Brain microvascular endothelial cell (primary cell): ENCODE measurements at places on chromosomes 16 and 17.
A peak's percentile ranks its signal among the peaks of the same experiment; 100 is the strongest.

- no peak for DNase-seq
Measured at GRCh38 chr16:84150926-84151325, 5.8 kb downstream of the DNAAF1 start.

DNA sequence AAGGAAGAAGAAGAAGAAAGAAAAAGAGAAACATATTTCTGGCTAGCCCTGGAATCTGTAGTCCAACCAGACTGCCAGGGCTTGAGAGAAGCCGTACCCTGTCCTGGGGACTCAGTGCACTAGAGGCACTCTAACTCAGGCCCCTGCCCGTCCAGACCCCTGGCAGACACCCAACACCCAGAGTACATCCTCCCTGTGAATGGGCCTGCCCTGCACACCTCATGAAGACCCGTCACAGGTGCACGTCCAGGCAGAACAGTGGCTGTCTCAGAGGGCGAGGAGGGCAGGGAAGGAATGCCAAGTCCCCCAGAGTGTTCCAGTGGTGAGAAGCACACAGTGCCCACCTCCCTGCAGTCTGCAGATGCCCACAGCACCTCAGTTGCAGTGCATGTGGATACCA, 23.0 kb downstream of the MPG start:
- no peak for DNase-seq

DNA sequence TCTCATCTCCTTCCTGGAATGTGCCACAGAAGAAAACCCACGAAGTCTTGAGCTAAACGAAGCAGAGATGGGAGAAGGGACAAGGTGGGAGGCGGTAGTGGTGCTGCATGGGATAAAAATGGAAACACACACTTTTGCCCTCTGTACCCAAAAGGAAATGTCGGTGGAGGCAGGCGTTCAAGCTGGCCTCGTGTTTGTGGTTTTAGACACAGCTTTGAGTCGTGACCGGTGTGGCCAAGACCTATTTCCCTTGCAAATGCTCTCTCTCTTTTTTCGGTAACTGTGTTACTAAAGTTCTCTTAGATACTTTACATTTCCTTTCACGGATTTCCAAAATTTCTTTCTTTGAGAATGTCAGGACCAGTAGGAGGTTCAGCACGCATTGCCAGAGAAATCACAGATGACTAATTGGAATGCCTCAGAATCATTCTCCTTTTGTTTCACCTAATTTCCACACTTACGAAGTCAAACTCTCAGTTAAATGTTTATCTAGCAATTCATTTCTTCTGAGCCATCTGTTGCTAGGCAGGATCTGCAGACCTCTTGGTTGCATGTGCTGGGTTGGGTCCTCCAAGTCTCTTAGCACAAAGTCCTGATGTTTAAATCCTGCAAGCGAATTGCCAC, 412.3 kb downstream of the MAF start:
- no peak for DNase-seq

DNA sequence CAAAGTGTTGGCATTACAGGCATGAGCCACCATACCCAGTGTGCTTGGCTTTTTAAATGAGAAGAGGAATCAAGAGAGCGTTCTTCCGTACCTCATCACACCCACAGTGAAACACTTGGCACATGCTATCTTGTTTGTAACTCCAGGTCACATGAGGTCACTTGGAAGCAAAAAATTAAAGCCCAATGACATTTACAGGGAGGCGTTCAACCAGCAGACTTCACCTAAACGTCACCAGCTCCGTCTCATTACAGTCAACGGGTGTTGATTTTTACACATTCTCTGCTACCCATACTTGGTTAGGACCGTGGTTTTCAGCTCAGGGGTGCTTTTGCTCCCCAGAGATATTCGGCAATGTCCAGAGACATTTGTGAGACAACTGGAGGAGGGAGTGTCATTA, 127.0 kb downstream of the XYLT1 start:
- DNase-seq, result no peak

GRCh38 chr17:15261258-15261801, 3.8 kb downstream of the PMP22 start:
- peak; percentile 57 for DNase-seq

GRCh38 chr17:7838090-7839075, 4.4 kb downstream of the KDM6B start:
- DNase-seq, result peak; percentile 34

DNA sequence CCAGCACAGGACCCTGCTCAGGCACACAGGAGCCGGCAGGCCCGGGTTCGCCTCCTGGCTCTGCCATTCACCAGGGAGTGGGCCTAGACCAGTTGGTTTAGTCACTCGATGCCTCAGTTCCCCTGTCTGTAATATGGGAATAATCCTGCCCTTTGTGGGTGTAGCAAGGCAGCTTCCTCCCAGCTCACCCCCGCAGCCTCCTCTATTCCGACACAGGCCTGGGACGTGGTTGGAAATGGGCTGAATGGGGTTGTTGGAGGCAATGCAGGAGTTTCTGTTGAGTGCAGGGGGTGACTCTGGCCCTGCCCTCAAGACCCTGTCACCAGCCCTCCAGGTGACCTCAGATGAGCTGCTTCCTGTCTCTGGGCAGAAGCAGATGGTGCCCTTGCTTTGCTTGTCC, 19.8 kb downstream of the SLC5A10 start:
- DNase-seq, result no peak
